ENCODE measurements at places on chromosomes 2 and 18.
A peak's percentile ranks its signal among the peaks of the same experiment; 100 is the strongest.

- DNase-seq, result no peak
Observed at GRCh38 chr2:39487398-39488250, 50.5 kb upstream of the MAP4K3 start.

- peak; percentile 98 for DNase-seq
Observed at GRCh38 chr2:235577404-235578330, 83.8 kb downstream of the AGAP1 start.

DNA sequence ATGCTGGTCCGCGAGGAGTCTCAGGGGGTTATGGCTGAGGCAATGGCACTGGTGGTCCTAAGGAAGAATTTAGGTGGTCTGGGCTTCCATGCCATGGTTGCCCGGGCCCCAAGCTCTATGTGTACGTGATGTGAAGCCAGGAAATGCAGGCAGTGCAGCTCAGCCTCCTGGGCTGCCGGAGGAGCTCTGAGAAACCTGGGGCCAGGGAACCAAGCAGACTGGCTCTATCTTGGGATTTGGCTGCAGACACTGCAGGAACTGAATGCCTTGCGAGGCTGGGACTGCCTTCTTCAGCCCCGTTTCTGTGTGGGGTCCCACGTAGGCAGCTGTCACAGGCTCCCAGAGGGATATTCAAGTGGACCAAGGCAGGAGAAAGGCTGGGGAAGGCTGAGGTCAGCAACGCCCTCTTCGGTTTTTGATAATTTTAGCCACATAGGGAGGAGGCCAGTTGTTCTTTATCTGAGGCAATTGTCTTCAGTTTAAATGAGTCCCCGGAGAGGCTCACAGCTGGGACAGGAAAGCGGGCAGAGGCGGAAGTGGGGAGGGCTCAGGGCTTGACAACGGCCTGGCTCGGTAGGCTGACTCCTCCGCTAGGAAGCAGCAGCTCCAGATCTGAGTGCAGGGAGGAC is 77.7 kb downstream of the RHOB start:
- no peak for DNase-seq

GRCh38 chr2:105560157-105560556 is 161.3 kb upstream of the FHL2 start:
- no peak for DNase-seq

GRCh38 chr2:130884503-130884902 is 47.8 kb downstream of the ARHGEF4 start:
- no peak for DNase-seq
